ENCODE measurements at places on chromosomes 4 and X. TPM values are rescaled to one million over a fixed set of nuclear protein-coding genes. Genes with fewer than 3 reads are reported as not detected.

DNA sequence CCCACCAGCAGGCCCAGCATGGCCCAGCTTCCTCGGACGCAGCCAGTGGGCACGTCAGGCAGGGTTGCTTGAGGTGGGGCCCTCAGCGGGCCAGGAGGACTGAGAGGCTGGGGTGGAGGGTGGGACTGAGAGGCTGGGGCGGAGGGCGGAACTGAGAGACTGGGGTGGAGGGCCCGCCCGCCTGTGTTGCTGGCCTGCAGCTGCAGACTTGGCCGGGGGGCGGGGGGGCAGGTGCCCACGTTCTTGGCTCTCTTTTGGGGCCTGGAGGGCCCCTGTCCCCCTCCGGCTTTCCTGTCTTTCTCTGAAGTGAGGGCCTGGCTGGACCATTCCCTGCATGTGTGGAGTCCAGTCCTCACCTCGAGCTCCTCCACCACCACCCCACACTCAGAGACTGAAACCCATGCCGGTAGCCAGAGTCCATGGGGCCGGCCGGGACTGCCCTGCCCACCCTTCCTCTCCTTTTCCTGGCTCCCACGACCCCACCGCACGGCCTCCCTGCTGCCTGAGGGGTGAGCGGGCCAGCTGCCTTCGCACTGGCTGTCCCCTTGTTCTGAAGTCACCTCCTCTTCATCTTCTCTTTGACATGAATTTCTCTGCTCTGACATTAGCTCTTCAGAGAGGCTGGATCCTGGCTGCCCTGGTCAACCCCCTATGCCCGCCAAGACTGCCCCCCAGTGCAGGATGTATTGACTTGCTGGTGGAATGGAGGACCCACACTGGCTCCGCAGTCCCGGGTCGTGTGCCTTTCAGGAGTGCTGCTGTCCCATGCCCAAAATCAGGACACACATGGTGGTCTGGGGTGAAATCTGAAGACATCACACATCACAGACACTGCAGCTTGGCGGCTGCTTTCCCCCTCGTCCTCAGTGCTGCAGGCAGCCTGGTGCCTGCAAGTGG lies 10.1 kb upstream of the NKX1-1 start:
- DNase-seq, result no peak

- no peak for DNase-seq
These were observed at the start of gene GPC3 for GRCh38 chrX:133985164-133985966. TSS of gene GPC3 (minus strand) at chrX:133985594.

Gene RADX
- 0.85 TPM for total RNA-seq

Gene SPON2
- total RNA-seq, result not detected

Gene MAGEA8
- total RNA-seq, result not detected

Gene MAGEA11
- not detected for total RNA-seq

Gene FRMD7
- total RNA-seq, result not detected

Gene ALB
- total RNA-seq, result not detected

All from SJSA1 (cell line).